ENCODE measurements at places on chromosomes 2 and 18.
A peak's percentile ranks its signal among the peaks of the same experiment; 100 is the strongest.

GRCh38 chr2:26901326-26902183, 53.6 kb downstream of the DPYSL5 start:
- DNase-seq = no peak

DNA sequence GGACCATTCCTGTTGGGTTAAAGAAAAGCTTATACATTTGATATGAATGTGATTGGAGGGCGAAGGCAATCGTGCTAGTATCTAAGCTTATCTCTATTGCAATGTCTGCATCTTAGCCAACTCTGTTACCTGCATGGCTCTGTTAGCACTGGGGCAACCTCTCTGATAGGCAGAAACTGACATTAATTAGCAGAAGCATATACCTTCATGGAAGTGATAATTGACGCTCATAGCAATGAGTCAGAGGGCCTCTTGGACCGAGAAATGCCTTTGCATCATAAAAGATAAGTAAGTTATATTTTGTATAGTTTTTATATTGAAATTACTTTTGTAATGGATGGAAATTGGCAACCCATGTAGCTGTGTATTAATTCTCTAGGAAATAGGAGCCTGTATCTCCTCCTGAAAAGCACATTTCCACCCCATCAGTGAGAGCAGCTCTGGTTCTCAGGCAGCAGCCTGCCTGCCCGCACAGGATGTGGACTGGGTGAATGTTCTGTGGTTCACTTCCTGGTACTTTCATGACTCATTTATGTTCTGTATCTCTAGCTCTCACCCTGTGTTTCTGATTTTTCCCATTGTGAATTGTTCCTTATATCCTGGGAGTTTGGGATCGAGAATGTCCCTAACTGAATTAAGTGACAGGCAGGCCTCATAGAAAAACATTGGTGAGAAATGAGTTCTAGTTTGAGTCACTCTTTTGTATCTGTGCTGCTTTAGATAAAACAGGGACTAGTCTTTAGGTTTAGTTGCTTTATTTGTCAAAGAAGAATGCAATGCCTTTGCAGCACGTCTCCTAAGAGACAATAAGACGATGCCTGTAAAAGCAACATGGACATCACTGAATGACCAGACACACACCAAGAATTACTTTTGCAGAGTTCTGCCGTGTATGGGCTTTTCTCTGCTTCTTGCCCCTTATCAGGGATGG, 344.9 kb downstream of the DCDC2C start:
- DNase-seq = no peak

DNA sequence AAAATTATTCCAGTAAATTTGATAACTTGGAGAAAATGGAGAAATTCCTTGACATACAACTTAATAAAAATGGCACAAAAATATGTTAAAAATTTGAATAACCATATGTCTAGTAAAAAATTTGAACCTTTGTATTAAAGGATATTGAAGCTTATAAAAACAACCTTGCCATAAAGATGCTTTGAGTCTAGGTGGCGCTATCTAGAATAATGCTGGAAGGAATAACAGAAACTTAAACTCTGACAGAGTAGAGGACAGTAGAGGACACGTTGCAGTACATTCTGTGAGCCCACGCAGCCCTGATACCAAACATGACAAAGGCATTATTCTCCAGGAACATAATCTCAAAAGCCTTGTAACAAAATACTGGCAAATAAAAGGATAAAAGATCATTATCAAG, 44.7 kb upstream of the ALKAL2 start:
- DNase-seq = no peak

DNA sequence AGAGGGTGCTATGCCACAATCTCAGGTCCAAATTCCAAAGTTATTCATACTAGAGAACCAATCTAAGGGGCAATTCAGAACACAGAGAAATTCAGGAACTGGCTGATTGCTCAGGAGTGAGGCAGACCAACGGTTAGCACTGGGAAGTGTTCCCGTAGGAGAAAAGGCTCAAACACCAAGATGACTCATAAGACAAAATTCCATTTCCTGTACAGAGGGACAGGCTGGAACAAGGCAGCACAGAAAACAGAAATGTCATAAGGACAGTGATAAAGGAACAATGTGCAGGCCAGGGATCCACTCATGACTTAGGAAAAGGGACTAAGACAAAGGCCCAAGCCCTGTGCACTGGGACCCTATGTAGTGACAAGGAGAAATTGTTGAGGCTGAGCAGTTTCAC, 54.2 kb downstream of the PDE1A start:
- DNase-seq = no peak

DNA sequence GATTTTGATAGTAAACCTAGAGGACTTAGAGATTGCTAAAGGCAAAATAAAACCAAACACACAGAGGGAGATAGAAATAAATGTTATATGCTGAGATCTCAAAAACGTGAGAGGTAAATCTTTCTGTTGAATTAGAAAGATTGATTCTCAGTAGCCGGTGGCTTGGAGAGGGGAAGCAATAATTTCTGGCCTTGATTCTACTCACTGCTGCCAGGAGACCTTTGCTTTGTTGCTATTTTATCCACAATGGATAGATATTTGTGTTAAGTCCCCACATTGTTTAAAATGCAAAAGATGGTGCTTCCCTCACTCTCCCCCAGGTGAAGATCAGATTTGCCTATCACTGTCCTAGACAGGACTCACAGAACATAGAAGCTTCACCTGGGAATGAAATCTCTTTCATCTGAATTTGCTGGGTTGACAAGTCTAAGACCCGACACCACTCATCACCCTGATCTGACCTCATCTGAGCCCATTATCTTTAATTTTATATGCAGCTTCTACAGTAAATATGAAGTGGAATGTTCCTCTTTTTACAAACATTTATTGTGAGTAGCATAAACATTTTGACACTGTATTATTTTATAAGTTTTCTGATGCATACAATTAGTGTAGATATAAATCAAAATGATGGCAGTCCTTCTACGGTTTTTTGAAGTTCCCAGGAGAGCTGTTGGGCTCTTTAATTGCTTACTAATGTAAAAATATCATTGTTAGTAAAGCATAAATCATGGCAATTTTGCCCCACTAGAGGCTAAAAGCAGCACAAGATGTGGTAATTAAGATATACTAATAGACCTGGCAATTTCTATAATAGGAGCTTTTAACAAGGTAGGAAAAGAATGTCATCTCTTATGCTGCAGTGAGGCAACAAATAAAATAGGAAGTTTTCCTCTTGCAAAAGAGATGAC, 149.7 kb downstream of the DCC start:
- DNase-seq = no peak

GRCh38 chr18:13302457-13303225, 84.1 kb downstream of the LDLRAD4 start:
- no peak for DNase-seq

DNA sequence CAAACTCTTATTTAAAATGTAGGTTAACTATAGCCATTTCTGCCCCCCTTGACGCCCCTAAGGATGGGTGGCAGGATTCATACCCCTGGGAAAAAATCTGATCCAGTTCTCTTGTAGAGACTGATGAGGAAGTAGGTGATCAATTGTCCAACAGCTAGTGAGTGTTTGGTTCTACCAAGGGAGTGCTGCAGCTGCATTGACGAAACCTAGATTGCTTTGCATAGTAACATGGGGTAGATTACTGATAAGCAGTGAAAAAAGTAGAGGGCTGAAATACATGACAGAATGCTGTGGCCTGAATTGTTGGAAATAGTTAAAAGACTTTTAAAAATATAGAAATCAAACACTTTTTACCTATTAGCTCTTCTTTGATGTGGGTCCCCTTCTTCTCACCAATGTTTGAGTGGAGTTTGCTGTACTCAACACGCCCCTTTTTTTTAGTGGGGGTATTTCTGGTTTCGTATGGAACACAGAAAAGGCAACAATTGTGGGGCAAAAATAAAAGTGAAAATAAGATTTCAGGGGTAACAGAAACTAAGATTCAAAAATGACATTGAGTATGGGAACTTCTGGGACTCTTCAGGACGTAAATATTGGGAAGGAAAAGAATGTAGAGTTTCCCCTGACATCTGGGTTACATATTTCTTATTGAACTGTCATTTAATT, 66.2 kb downstream of the MAIP1 start:
- DNase-seq = no peak

GRCh38 chr18:46291149-46291548, 187.0 kb downstream of the HAUS1 start:
- DNase-seq = no peak

DNA sequence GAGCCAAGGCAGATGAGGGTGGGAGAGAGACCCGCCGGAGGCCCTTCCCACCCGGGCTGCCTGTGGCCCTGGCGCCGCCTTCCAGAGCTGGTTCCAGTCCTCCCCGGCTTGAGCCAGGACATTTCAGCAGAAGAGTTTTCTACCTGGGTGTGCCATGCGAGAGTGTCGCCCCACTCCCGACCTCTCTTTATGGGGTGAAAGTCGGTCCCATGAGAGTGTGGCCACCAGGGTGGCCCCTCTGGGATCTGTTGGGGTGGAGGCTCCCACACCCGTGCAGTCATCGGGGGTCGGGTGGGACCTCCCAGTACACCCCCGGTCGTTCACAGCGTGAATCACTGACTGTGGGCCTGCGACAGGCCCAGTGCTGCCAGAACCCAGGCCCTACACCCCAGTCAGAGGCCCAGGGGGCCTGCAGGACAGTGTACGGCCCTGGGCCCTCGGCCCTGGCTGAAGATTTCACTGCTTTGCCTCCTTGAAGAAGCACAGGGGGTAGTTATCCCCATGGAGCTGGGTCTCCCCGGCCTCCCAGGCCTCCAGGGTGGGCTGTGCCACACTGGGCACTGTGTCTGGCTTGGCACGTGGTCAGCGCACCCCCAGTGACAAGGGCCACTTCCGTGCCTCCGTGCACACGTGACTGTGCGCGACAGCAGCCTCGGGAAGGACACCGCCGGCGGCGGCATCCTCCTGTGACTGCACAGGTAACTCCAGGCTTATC, 5.9 kb downstream of the NFATC1 start:
- no peak for DNase-seq

GRCh38 chr18:63951302-63951705, 2.2 kb downstream of the HMSD start:
- no peak for DNase-seq

DNA sequence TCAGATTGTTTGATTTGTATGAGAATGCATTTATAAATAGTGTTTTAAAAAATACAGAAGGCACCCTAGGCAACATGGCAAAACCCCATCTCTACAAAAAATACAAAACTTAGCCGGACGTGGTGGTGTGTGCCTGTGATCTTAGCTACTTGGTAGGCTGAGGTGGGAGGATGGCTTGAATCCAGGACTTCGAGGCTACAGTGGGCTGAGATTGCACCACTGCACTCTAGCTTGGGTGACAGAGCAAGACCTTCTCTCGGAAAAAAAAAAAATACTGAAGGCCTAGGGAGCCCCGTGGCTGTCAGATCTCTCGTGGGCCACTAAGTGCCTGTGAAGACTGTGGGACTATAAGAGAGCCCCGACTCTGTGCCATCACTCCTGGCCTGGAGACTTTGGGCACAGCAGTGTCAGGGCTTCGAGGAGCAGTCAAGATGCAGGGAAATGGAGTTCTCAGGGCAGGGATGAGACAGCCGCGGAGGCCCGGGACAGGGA, 40.5 kb downstream of the MYO7B start:
- no peak for DNase-seq

DNA sequence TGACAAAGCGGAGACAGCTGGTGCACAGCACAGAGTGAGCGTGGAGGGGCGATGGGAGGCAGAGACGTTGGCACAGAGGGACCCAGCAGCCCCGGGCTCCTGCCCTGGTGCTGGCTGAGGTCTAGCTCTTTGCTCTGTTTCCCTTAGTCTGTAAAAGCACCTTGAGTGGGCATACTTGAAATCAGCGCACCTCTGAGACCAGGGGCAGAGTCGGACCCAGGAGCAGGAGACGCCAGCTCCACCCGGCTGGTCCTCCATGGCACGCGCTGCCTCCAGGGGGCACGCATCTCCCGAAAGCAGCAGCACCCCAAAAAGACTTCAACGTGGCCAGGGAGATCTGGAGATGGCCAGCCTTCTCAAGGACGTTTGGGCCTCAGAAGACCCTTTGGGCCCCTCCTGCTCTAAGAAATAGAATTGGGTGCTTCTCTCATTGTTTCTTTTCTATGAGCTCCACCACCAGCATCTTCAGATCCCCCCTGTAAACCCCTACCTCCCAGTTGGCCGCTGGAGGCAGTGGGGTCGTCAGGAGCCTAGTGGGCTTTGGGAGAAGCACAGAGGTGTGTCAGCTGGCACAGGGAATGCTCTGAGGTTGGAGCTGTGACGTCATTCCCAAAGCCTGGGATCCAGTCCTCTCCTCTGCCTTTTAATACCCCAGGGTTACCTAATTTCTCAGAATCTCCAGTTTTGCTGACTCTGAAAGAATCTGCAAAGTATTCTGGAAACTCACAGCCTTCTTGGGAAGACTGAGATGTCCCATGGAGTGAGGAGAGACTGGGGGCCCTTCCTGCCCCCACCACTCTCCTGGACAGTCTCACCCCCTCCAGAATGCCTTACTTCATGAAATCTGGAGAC, 58.9 kb downstream of the CIB4 start:
- no peak for DNase-seq

- no peak for DNase-seq
Observed at GRCh38 chr18:22536558-22536957, 118.8 kb upstream of the CTAGE1 start.

DNA sequence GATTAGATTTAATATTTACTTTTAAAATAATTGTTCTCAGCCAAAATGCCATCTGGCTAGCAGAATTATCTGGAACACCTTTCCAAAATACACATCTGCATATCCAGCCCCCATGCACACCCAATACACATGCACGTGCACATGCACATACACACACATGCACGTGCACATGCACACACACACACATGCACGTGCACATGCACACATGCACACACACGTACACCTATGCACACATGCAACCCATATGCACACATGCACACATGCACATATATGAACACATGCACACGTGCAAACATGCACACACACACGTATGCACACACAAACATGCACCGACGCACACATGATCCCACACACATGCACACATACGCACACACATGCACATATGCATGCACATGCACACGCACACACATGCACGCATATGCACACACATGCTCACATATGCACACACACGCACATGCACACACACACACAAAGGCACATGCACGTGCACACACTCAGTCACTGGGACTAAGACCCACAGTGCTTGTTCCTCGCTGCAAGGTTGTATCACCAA, 53.5 kb downstream of the COPS8 start:
- no peak for DNase-seq

DNA sequence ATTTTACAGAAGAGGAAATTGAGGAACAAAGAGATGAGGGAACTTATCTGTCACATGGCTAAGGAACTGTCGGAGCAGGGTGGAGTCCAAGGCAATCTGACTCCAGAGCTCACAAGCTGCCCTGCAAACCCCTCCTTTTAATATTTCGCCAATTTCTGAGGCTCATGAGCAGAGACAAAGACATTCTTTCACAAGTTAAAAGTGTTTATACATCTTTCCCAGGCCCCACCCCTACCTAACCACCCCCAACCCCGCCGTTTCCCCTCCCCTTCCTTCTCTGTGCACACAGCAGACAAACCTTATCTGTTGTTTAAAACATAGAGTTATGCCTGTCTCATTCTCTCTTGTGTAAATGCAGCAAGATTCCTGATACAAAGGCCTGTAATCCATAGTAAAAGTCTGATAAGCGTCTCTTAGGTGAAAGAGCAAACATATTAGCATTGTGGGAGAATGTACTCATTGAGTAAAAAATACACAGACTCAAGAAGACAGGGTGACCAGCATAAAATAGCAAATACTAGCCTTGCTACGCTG, 44.3 kb downstream of the EPHA4 start:
- peak; percentile 47 for DNase-seq

All from NCI-H1048 (cell line).